Omental fat pad (tissue), 4 donors: ENCODE measurements at places on chromosomes 11 and 22.

DNA sequence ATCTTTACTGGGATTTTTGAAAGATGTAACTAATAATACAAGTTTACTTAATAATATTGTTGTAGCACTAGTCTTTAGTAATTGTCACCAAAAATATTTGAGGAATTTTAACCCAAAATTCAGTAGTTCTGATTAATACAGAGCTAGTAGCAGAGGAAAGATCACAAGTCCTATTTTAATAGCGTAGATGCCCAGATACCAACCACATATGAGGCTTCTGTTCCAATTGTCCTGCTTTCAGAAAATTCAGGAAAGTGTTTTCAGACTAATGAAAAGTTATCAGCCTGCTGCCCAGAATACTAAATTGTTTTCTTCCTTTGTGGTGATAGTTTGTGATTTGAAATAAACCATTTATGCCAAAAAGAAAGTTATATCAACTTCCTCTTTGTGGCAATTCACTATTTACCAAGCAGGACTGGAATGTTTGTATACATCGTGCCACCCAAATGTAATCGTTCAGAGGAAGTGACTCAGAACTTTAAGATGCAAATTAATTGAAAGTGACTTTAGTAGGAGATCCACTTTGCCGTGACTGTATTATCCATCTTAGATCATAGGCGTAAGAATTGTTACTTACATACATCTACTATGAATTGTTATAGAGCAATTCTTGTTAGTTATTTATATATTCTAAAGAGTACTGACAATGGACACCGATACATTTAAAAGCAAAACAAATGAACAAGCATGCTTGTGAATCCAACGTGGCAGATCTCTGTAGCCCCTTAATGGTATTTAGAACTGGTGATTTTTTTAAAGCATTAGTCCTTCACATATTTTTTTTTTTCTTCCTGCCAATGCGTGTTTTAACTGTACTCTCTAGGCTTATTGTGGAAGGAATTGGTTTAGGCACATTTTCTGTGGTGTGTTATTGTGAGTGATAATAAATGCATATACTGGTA is 231.0 kb downstream of the DDX10 start:
- no peak for DNase-seq

DNA sequence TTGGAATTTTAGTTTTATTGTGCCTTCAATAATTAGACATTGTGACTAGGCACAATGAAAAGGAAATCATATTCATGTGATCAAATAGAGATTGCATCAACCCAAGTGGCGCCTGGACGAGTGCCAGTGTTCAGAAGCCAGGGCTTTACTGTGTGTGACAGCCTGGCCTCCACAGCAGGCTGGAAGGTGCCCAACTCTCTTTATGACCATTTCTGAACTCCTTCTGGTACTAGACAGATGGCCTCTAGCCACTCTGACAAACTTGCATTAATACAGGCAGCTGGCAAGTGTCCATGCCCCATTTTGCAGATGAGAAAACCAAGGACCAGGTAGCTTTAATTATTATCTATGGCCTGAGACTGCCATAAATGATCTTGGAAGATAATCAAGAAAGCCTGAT is 8.3 kb upstream of the POU2AF1 start:
- no peak for DNase-seq

GRCh38 chr22:37627545-37627944 is 11.9 kb upstream of the SH3BP1 start:
- DNase-seq = no peak

DNA sequence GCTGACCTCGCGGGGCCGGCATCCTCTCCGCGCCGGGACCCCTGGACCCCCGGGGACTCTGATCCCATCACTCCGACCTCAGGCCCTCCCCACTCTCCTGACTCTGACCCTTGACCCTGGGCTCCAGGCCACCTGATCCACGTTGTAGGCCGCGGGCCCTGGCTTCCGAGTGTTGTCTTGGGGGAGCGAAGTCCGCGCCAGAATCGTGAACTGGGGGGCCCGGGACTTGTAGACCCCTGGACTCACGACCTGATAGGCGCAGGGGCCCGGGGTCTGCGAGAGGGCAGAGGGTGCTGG is 716 bp upstream of the TYMP start:
- DNase-seq = no peak

DNA sequence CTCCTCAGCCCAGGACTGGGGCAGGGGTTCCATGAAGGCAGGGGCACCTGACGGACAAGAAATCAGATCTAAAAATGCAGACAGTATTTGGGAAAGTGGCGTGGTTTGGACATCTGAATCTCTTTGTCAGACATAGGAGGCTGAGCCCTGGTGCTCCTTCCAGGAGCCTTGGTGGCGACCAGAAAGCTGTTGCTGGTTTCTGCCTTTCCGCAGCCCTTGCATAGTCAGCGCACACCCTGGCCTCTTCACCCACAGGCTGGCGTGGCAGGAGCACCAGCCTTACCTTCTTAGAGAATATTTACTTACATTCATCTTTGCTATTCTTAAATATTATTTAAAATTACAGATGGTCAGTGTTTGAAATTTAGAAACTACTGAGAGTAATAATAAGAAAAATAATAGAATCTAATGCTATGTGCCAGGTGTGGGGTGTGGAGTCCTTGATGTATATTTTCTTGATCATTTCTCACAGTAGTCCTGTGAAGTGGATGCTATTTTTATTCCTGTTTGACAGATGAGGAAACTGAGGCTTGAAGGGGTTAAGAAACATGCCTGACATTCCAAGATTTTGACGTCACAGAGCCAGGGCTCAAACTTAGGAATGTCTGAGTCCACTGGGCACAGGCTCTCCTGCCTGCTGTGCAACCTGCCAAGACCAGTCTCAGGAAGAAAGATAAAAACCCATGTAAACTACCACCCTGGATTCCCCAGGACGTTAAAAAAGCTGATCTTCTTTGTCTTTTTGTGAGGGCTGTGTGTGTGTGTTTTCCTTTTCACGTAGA is 51.6 kb downstream of the TBC1D22A start:
- DNase-seq = no peak

DNA sequence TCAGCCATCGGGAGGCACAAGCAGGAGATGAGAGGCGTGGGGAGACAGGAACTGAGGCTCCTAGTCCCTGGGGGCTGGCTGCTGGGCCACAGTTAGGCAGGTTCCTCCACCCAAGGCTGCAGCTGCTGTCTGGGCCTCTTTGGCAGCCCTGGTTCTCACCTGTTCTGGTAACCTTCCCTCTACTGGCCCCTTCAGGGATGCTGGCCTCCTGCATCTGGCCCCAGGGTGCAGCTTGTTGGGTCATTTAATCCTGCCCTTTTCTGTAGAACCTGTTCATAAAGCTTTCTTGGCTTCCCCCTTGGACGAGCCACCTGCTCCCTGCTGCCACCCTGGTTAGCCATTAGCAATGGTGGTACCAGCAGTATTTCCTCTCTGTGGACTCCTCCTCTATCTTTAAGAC is 5.5 kb downstream of the USH1C start:
- DNase-seq = no peak

- no peak for DNase-seq
Observed at GRCh38 chr11:86896441-86896841, 58.8 kb downstream of the FZD4 start.

DNA sequence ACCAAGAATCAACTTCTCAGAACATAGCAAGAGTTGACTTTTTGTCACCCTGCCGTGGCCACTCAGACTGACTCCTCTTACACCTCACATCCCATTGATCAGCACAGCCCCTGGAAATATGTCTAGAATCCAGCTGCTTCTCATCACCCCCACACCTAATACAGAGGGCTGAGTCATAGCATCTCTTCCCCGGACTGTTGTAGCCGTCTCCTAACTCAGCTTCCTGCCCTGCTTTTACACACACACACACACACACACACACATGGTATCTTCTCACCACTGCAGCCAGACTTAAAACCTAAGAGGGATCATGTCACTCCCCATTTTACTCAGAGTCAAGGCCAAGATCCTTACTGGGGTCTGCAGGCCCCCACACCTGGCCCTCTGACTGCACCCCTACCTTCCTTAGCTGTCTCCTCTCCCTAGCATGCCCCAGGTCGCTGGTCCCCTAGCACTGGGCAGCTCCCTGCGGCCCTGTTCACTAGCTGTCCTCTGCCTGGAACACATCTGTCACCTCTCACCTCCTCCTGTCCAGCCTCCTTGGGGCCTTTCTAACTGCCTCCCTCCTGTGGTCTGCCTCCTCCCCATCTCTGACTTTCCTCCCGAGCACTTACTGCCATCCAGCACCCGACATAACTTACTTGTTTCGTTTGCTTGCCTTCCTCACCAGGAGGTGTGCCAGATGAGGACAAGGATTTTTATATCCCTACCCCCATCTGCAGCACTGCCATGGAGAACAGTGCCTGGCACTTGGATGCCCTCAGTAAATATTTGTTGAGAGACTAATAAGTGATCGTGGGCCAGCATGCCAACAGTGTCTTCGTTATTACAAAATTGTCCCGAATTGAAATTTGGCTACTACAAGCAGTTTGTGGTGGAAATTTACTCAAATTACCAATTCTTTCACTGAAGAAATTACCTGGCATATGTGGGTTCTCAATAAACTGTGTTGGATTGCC is 61.9 kb downstream of the BMAL1 start:
- DNase-seq = no peak

- no peak for DNase-seq
Observed at GRCh38 chr11:67656278-67656922, 5.9 kb upstream of the ACY3 start.

- DNase-seq = no peak
Observed at GRCh38 chr22:31987218-31987617, 42.9 kb downstream of the YWHAH start.

DNA sequence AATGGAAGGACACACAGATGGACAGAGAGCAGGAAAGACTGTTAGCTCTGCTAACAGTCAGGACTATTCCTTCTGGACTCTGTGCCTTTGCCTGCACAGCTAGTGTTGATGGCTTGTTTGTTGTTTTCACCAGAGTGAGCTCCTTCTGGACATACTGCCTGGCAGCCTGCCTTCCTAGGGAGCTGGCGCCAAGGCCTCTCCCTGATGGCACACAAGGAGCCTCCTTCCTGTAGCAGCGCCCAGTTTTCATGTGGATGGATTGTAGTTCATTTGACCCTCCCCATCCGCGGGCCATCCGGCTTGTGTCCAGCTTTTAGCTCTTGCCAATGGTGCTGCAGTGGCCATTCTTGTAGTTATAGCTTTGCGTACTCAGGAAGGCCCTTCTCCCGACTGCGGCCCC is 16.6 kb upstream of the BCR start:
- DNase-seq = no peak

GRCh38 chr11:2277008-2277346 is 6.6 kb upstream of the ASCL2 start:
- peak; percentile 19 for DNase-seq

DNA sequence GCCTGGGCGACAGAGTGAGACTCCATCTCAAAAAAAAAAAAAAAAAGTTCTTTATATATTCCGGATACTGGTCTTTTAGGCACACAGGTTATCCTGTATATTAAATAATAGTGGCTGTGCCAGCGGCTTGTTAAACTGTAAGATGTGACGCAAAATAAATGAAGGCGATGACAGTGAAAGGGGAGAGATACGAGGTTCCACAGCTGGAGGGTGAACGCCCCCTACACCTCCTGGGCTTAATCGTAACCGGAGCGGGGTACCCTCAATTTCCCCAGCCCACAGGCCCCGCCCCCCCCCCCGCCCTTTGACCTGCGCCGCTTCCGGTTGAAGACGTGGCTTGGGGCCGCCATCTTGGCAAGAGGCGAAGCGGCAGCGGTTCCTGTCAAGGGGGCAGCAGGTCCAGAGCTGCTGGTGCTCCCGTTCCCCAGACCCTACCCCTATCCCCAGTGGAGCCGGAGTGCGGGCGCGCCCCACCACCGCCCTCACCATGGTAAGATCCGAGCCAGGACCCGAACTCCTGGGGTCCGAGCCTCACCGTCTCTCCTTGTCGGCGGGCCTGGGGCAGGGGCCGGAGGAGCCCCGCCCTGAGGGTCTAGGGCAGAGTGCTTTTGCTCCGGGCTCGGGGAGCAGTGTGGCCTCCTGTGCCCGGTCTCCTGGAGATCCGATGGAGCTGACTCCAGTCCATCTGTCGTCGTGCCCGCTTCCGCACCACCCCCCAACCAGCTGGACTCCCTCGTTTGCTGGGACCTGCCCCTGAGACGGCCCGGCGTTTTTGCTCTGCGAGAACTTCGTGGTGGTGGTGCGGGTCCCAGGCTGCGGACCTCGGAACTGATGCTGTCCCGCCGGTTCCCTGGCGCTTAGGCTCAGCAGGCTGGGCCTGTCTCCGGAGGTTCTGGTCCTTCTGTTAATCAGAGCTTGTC is at the start of gene ARCN1:
TSS of gene ARCN1 (plus strand) at position 349 of the 920 bp plus-strand sequence. CDS start at position 488, 139 bp downstream.
- DNase-seq = no peak

- no peak for DNase-seq
Observed at GRCh38 chr11:21622995-21623394, 569.9 kb upstream of the ANO5 start.

DNA sequence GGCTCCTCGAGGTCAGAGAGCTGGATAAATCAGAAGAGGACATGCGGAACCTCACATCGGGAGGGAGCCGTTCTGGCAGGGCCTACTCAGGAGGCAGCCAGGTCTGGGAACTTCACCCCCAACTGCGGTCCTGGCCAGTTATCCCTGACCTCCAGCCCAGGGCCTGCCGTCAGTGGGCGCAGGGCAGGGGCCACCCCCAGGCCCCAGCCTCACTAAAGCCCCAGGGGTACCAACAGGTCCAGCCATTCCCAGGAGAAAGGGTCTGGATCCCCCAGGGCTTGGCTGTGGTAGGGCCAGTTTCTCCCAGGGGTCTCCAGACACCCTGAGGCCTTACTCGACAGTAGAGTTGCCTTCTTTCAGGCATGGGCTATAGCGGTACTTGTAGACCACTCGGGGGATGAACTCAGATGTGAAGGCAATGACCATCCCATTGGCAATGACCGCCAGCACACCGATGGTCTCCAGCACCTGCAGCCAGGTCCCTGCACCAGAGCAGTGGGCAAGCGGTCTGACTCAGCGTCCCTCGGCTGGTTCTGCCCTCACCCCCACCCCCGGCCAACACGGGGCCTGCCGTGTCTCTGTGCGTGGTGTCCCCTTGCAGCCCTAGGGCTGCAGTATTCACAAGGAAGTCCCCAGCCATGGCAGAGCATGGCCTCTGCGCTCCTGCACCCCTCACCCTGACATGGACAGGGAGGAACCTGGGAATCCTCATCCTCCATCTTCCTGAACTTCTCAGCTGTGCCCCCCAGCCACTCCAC is 4.6 kb upstream of the SIGIRR start:
- peak; percentile 1 for DNase-seq

DNA sequence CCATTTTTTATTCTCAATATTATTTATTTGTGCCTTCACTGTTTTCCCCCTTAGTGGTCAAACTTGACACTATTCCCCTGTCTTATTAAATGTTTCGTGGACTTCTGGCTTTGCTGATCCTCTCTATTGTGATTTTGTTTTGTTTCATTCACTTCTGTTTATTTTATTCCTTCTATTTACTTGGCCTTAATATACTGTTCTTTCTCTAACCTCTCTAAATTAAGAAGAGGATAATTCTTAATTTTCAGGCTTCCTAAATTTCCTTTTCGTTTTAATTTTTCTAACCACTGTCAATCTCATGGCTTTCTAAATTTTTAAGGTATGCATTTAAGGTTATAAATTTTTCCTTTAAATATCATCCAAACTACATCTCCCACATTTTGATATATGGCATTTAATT is 83.0 kb upstream of the KCNQ1OT1 start:
- no peak for DNase-seq

DNA sequence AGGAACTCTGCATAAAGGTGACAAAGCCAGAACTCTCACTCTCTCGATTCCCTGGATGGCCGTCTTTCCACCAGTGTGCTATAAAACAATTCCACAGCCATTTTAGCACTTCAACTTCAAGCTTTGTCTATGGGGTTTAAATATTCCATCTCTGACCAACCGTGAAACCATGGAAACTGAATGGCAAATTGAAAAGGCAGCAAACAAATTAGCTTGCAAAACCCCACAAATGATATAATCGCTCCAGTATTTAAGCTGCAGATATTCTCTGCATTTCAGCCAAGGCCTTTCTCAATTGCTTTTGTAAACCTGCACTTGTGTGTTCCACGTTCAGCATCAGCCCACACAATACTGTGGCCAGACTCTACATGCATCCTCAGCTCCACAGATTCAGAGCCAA is 131.7 kb upstream of the ISX start:
- DNase-seq = no peak
